NCI-H2081 (cell line): ENCODE measurements at places on chromosomes 5 and 9.
A peak's percentile ranks its signal among the peaks of the same experiment; 100 is the strongest.

- DNase-seq: peak; percentile 99
These were observed at the start of gene SLC2A8 for GRCh38 chr9:127396808-127397645. Gene SLC2A8 (plus strand): TSS chr9:127397169. CDS start chr9:127397231, 62 bp downstream.

DNA sequence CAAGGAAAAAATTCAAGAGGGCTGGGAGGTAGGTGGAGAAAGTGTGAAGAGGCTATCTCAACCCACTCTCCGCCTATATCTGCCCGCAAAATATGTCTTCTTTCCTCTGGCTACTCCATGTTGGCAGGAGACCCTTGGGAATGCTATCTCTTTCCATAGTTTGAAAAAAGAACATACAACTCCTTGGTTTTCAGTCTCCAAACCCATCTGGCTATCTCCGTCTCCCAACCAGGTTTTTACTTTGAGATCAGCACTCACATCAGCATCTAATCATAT is 109.9 kb upstream of the IFNE start:
- no peak for DNase-seq

- DNase-seq: no peak
These were observed 131.9 kb downstream of the CAAP1 start for GRCh38 chr9:26760675-26761074.

GRCh38 chr9:136567651-136568287 is 21.9 kb upstream of the NOTCH1 start:
- DNase-seq: no peak

GRCh38 chr9:30235068-30235467 is 2149.4 kb upstream of the ACO1 start:
- no peak for DNase-seq

DNA sequence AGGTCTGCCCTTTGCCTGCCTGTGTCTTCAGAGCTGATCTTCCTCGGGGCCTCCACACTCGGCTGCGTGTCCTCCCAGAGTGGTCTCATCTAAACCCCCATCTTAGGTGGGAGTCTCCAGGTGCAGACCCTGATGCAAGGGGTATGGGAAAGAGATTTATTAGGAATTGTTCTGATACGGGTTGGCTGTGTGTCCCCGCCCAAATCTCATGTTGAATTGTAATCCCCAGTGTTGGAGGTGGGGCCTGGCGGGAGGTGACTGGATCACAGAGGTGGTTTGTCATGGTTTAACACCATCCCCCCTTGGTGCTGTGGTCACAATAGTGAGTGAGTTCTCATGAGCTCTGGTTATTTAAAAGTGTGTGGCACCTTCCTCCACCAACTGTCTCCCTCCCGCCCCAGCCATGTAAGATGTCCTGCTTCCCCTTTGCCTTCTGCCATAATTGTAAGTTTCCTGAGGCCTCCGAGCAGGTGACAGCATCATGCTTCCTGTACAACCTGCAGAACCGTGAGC is 208.4 kb downstream of the AOPEP start:
- no peak for DNase-seq

- DNase-seq: no peak
These were observed 449.9 kb downstream of the PRELID2 start for GRCh38 chr5:145385276-145385675.

- no peak for DNase-seq
These were observed 10.6 kb upstream of the EXOC3 start for GRCh38 chr5:432201-432927.

DNA sequence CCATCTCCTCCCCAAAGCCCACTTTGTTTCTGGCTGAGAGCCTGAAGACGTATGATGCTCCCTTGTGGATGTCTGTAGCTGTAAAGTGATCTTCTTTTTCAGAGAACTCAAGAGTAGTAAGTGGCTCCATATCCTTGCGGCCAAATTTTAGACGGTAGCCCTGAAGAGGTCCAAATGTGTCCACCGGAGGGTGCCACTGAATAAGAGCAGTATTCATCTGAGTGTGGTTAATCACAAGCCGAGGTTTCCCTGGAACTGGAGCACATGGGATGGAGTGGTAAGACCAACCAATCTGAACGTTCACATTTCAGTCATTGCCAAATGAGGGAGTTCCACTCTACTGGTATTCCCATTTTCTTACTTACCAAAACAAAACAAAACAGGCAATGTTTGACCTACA is 686.5 kb upstream of the DMAC1 start:
- DNase-seq: peak; percentile 72

DNA sequence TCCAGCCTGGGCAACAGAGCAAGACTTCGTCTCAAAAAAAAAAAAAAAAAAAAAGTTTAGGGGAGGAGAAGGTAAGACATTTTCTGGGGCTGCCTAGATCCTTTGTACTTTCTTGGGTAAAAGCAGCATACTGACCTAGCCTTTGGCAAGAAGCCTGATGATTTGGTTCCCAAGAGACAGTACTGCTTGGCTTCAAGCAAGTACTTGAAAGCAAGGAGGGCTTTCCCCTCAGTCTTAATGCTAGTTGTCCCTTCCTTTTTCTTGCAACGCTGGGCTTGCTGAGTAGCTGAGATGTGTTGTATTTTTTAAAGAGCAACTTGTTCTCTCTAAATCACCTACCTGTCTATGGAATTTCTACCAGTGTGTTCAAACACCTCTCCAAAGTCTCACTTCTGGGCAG is 76.2 kb downstream of the INSYN2B start:
- no peak for DNase-seq

DNA sequence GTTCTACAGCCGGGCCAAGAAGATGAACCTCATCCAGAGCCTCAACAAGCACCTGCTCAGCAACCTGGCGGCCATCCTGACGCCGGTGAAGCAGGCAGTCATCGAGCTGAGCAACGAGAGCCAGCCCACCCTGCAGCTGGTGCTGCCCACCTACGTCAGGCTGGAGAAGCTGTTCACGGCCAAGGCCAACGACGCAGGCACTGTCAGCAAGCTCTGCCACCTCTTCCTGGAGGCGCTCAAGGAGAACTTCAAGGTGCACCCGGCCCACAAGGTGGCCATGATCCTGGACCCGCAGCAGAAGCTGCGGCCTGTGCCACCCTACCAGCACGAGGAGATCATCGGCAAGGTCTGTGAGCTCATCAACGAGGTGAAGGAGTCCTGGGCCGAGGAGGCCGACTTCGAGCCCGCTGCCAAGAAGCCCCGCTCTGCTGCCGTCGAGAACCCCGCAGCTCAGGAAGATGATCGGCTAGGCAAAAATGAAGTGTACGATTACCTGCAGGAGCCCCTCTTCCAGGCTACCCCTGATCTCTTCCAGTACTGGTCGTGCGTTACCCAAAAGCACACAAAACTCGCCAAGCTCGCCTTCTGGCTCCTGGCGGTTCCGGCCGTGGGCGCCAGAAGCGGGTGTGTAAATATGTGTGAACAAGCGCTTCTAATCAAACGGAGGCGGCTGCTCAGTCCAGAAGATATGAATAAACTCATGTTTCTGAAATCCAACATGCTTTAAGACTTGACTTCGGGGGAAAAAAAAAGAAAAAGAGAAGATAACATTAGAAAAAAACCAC is 28.5 kb downstream of the AMBP start:
- no peak for DNase-seq

- no peak for DNase-seq
These were observed 213.2 kb downstream of the ADAMTS6 start for GRCh38 chr5:65268525-65268924.

- peak; percentile 7 for DNase-seq
These were observed 40.1 kb downstream of the SLC1A1 start for GRCh38 chr9:4530375-4530774.

DNA sequence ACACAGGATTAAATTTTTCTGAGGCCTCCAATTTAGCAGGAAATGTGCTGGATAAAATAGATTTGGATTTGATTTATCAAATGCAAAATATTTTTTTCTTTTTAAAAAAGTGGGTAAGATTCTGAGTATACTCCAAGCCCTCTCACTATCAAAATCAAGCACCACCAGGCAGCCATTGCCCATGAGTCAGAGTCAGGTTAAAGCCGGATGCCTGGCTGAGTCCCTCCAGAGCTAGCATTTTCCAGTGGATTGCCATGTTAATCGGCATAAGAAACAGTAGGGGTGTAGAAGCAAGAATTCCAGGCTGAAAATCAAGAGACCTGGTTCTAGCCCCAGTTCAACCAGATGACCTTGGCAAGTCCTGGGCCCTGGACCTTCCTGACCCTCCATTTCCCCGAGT is 85.3 kb downstream of the FAM114A2 start:
- no peak for DNase-seq

DNA sequence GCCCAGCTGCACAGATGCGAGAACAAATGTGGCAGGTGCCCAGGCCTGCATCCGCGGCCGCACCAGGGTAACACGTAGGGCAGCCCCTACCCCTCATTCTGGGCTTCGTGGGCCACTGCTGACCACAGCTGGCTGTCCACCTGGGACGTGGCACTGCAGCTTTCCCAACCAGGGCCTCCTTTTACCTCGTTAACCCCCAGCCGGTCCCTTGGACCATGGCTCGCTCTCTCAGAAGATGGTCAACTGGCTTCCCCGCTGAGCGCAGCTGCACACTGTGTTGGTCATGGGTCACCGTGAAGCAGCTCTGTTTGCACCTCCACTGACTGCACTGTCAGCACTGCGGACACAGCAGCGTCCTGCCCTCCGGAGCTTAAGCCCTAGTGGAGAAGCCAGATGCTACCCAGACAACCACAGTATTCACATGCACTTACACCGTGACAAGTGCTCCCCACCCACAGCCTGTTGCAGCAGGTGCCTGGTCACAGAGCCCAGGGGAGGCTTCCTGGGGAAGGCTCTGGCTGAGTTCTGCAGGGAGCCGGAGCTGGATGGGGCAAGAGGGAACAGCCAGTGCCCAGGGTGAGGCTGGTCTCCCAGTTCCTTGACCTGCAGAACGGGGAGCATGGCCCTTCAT is 10.5 kb upstream of the PLEKHG4B start:
- no peak for DNase-seq

DNA sequence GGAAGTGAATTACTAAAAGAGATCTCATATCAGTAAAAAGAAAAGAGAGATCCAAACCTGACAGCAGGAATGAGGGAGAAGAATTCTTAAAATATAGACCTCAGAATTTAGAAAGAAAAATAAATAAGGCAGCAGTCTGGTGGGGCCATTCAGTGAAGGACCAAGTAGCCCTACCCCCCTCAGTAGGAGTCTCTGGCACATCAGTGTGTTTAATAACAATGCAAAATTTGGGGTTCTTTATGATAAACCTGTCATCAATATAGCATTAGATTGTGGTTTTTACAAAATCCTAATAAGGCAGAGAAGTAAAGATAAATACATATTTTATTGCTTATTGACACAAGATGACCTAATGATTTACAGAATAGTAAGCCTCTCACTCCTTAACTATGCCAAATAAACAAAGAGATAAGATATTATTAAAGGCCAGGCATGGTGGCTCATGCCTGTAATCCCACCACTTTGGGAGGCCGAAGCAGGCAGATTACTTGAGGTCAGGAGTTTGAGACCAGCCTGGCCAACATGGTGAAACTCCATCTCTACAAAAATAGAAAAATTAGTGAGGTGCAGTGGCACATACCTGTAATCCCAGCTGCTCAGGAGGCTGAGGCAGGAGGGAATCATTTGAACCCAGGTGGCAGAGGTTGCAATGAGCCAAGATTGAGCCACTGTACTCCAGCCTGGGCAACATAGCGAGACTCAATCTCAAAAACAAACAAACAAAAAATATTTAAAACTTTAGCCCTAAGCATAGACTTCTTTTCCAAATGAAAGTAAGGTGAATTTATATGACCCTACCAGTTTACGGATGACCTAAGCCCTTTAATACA is 108.6 kb downstream of the BASP1 start:
- no peak for DNase-seq

- no peak for DNase-seq
These were observed 331.8 kb downstream of the KDM4C start for GRCh38 chr9:7089406-7090193.

- DNase-seq: no peak
These were observed 94.5 kb downstream of the EDIL3 start for GRCh38 chr5:84290161-84290560.

GRCh38 chr5:141825791-141826560 is 52.2 kb downstream of the PCDH1 start:
- DNase-seq: no peak

DNA sequence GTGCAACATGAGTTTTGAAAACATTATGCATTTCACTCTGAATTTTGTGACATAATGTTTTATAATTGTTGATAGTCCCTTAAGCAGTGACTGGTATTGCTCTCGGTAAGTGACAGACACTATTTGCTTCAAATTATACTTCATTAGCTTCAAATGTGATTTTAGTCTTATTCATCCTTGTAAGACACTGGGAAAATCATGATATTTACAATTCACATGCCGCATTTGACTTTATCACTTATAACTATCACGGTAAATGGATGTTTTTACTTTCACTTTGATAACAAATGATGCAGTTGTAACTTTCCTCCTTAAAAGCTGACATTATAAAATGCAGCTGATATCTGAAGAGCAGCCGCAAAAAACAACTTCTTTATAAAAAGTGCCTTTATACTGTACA is 44.1 kb upstream of the ITGA2 start:
- DNase-seq: no peak

- peak; percentile 51 for DNase-seq
These were observed 2.6 kb downstream of the GLIS3 start for GRCh38 chr9:4297151-4297785.

DNA sequence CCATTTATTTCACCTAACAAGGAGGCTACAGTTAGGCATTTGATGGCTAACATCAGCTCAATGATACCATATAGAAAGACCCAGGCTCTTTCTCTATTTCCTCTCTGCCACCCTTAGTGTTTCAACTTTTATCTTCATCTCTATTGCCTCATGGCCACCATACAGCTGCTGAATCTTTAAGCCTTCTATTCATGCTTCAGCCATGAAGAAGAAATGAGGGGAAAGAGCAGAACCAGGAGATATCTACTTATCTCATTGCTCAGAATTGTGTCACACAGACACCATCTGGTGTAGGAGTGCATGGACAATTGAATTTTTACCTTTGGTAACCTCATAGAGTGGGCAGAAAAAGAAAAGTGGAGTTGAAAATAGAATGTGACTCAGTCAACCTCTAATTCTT is 6.7 kb downstream of the GAPT start:
- DNase-seq: no peak

- no peak for DNase-seq
These were observed 813.4 kb downstream of the TLE1 start for GRCh38 chr9:80875947-80876346.

DNA sequence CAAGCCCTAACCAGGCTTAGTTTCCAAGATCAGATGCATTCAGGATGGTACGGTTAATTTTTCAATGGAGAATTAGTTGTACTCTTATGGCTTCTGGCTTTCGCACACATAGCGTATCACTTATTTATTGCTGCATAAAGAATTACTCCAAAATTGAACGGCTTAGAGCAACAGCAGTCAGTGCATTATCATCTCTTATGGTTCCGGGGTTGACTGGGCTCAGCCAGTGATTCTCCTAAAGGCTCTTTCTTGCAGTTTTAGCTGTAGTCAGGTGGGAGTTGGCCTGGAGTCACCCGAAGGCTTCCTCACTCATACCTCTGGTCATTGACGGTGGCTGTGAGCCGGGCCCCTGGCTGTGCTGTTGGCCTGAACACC is 595 bp upstream of the GRHPR start:
- no peak for DNase-seq

DNA sequence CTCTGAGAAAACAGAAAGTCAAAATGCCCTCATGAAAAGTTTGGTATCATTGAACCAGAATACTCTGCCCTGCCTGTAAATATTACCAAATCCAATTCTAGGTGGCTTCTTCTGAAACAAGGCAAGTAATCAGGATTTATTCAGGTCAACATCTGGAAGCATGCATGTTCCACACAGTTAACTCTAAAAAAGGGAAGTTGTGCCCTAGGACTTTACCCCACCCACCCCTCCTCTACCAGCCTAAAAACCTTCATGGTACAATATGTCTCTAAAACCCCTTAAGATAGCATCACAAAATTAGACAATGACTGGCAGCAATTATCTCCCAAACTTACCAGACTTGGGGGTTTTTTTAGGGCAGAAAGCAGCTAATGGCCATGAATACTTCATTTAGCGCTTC is 414.8 kb upstream of the SLC30A5 start:
- no peak for DNase-seq
